Amniotic epithelial cell (primary cell): ENCODE measurements at places on chromosomes 7 and 10.

- no peak for DNase-seq
Observed at GRCh38 chr10:100976906-100977305, 7.6 kb downstream of the SEMA4G start.

DNA sequence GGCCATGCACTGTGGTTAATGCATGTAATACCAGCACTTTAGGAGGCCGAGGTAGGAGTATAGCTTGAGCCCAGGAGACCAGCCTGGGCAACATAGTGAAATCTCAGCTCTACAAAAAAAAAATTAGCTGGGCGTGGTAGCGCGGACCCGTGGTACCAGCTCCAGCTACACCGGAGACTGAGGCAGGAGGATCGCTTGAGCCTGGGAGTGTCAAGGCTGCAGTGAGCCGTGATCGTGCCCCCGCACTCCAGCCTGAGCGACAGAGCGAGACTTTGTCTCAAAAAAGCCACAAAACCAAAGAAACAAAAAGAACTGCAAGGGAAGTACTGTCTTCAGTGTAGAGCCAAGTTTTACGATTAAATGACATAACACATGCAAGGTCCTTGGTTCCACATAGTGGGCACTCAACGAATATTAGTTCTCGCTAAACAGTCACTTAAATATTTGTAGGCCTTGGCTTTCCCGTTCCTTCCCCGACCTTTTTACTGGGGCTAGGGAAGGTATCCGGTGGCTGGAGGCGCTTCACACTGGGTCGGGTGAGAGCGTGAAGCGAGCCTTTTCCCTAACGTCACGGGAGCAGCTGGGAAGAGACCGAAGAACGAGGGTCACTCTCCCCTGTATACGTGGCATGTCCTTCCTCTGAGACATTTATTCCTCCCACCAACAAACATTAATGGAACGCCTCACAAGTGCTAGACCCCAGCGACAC, 993 bp upstream of the SND1 start:
- DNase-seq = peak; percentile 32

DNA sequence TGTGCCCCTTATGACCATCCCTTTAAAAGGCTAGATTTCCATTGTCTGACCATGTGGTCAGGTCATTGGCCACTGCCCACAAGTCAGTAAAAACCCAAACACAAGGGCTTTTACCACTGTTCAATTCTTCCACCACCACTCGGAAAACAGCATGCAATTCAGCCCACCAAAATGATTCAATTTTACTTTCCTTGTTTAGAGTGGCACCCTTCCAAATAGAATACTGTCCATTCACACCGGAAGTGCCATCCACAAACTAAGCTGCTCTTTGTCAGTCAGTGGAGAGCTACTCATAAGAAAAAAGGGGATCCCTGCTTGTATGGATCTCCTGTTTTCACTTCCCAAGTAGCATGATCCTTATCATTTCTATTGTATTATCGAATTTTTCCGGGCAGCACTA, 350.7 kb upstream of the MBL2 start:
- no peak for DNase-seq

DNA sequence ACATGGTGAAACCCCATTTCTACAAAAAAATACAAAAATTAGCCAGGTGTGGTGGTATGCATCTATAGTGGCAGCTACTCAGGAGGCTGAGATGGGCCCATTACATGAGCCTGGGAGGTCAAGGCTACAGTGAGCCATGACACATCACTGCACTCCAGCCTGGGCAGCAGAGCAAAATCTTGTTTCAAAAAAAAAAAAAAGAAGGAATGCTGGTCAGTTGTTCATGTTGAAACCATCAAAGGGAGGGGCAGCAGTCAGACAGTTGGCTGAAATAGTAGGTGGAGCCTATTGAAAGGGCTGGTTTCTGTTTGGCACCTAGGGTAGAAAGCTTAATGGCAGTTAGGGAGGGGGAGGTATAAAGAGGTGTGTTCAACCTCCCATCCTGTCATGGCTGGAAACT, 323.0 kb downstream of the GALNT17 start:
- no peak for DNase-seq

DNA sequence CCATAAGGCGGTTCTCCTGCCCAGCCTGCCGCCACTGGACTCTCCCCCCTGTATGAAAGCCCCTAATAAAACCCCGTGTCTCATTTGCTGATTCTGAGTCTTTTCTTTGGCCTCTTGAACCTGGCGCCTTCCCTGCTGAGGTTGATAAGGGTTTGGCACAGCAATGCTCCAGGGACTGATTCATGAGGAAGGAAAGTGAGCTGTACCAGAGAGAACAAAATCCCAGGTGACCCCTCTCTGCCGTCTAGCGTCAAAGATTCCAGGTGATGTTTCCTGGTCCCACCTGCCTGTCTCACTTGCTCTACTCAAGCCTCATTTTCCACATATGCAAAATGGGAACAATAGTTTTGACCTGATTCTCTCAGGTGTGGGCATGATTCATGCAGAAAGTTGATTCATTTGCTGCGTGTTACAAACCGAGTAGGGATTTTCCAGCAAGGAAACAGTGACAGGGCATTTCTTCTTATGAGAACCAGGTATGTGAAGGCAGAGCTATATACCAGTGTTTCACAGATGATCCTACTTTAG, 730.6 kb upstream of the IGFBP3 start:
- DNase-seq = peak; percentile 29

DNA sequence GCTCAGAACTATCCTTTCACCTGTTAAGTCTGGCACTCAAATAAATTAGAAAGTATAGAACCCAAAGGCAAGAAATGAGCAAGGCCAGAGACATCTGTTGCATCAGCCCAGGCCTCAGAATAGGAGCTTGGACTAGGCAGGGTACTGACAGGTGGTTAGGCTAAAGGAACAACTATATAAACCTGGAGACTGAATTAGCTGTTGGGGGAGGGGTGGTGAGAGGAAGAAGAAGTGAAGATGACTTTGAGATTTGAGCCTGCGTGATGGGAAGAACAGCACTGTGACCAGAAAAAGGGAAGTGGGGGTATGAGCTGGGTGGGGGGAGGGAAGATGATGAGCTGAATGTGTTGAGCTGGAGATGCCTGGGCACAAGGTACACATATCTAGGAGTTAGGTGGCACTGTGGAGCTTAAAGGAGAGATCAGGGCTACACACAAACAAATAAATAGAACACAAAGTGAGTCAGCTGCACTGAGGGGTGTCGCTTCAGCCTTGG, 244.7 kb downstream of the PTEN start:
- DNase-seq = no peak
